ENCODE measurements at places on chromosomes 13 and 19.

GRCh38 chr19:16886305-16886880, 2.4 kb upstream of the F2RL3 start:
- DNase-seq: no peak

GRCh38 chr13:100789481-100789880, 114.9 kb upstream of the TMTC4 start:
- DNase-seq: no peak

GRCh38 chr19:47471733-47472457, at the start of gene SLC8A2:
TSS of gene SLC8A2 (minus strand) at chr19:47471893. CDS start at chr19:47466403, 5,490 bp downstream.
- DNase-seq: no peak

DNA sequence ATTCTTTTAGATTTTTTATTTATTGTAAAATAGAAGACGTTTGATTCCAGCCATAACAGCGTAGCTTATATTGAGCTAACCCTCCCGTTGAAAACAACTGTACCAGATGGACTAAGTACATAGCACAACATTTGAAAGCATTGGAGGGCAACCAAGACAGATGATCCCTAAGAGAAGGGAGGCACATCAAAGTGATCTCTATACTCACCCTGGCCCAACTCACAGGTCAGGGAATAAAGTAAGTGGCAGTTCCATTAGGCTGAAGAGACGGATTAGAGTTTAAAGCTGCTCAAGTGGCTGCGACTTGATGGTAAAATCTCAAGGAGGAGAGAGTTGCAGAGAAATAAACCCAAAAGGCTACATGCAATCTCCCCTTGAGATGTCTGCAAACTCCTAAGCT, 65.1 kb upstream of the ITM2B start:
- DNase-seq: no peak
